ENCODE measurements at places on chromosomes 6 and 20. TPM values are rescaled to one million over a fixed set of nuclear protein-coding genes. Genes with fewer than 3 reads are reported as not detected.

Gene ZBTB12
- total RNA-seq = 7.3 TPM

DNA sequence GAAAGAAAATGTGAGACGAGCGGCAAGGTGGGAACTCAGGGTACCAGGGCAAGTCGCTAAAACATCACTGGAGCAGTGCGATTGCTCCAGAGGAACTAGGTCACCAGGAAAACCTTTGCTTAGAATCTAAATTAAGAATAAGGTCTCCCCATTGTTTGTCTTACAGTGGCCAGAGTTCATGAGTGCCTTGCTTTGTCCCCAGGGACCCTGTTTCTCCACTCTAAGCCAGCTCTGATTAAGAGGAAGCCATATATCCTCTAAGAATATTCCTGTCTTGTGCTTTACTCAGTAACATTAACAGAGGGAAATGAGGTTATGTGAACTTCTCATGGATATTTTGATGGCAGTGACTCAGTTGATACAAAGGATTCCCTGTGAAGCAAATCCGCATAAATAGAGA, 305.8 kb downstream of the CD83 start:
- H3K27me3 ChIP-seq = no peaks in the 10 kb centered on the region
- DNase-seq = no peak

Gene BACH2
- total RNA-seq = 7.7 TPM

Gene BMP6
- total RNA-seq = 16.0 TPM

DNA sequence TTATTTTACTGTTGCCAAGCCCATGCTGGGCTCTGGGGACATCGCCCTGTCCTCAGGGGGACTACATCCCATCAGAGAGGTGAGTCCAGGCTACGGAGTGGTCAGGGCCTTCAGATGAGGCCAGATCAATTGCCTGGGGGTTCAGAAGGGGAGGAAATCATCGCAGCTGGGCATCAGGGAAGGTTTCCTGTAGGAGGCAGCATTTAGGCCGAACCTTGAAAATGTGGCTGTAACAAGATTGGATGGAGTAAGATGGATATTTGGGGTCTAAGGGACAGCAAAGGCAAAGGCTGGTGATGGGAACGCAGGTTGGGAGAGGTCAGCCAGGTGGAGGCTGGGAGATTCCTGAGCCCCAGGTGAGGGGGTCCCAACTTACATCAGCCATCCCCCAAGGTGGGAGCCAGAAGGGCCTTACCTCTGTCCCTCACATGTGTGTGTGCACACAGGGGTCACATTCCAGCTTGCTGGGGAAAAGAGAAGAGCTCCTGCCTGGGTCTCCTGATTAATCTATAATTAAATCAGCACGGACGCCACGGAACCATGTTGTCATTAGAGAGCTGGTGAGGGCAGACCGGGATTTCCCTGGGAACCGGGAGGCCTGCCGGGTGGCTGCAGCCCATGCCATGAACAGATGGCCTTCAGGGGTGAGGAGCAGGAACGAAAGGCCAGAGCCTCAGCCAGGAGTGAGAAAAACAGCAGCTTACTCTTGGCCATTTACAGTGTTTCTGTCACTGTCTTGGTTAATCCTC, 30.5 kb upstream of the DLGAP4 start:
- H3K4me1 ChIP-seq = no peaks in the 10 kb centered on the region
- H3K27ac ChIP-seq = no peak overlapping the region
- no peak overlapping the region for H3K4me3 ChIP-seq
- no peak for DNase-seq
- no peaks in the 10 kb centered on the region for H3K36me3 ChIP-seq

All from ascending aorta (tissue), 2 donors.